HEK293T (cell line): ENCODE measurements at places on chromosomes 5 and 9.

DNA sequence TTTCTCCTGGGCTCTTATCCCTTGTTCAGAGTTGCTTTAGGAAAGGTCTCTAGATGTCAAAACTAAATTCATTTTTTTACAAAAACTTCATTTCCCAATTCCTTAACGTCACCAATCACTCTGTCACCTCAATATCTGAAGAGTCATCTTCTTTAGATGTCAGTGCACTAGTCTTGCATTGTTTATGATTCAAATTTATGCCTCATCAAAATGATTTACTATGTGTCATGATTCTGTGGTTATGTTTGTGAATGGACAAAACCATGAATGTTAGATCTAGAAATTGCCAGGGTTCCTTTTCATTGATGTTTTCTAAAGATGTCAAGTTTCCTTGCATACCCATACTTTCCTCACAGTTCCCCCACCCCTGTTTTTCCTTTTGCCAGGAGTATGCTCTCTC is 21.5 kb downstream of the CWC27 start:
- DNase-seq, result no peak

DNA sequence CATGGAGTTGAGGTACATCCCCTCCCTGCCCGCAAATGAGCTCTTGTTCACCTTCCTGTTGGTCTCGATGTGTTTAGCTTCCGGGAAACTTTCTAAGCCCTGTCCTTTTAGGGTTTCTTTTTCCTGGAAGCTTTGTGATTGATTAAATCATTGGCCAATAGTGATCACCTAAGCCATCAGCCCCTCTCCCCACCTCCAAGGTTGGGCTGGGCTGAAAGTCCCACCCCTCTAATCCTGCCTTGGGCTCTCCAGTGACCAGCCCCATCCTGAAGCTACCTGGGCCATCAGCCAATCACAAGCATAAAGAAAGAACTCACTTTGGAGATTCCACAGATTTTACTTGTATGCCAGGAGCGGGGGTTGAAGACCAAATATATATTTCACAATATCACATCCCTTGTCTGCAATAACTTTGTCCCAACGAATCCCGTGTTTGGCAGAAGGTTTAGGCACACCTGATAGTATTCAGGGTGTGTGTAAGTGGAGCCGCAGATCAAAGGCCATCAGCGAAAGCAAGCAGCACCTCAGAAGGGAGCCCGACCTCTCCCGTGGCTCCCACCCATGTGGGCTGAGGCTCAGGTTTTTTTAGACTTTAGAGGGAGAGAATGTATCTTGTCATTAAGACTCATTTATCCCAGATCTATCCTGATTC is 20.4 kb downstream of the ROPN1L start:
- no peak for DNase-seq

GRCh38 chr9:89522261-89522958 is 24.5 kb upstream of the SEMA4D start:
- DNase-seq, result no peak

GRCh38 chr5:100777680-100778300 is 125.3 kb downstream of the ST8SIA4 start:
- no peak for DNase-seq

- DNase-seq, result no peak
These were observed 137.4 kb downstream of the CD180 start for GRCh38 chr5:67058998-67059743.

DNA sequence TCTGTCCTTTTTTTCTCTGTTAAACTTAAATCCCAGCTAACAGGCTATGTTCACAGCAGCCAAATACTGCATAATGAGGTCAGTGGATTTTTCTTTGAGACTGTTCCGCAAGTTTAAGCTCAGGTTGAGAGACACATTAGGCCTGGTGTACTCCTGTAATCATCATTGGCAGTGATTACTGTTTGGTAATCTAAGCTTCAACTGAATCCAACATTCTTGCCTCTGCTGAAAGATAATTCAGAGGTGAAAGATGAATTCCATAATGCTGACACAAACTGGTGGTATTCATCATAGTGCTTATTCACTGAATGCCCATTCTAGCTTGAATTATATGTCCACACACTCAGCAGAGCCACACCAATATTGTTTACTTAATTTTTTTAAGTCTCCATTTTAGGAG is 108.5 kb downstream of the NFIB start:
- DNase-seq, result no peak

- DNase-seq, result no peak
These were observed 29.3 kb downstream of the RASGEF1C start for GRCh38 chr5:180179442-180180420.
